ENCODE measurements at places on chromosomes 1 and 21.

GRCh38 chr1:228162286-228163006 lies 3.2 kb upstream of the IBA57 start:
- no peak for DNase-seq

DNA sequence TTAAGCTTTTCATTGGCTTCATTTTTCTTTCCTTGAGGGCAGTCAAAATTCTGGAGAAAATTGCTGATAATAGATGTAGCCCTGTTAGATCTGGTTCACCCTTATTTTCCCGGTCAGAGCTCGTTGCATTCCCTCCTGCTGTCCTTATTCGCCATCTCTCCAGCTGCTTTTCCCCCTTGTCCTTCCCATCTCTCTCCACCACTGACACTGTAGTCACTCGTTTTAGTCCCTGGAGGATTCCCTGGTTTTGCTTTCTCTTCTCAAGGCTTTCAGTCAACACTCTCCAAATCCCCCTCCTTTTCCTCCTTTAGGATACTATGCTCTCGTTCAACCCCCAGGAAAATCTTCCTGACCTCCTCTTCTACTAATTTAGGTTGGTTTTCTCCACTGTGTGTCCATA lies 83.1 kb downstream of the C21orf91 start:
- no peak for DNase-seq

DNA sequence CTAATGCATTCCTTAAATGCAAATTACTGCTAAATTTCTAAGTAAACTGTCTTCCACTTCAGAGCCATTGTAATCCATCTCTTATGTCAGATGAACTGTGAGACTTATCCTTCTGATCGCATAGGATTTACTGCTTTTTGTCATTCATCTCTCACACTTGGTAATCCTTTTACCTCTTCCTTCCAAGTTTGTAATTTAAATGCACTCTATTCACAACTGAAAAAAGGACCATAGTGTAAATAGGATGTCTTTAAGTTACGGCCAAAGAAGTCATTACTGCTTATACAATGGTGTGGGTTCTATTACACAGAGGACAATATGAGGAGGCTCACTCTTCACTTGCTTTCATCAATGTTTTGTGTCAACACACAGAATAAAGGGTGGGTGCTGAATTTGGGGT lies 393.3 kb downstream of the PTBP2 start:
- DNase-seq: no peak

DNA sequence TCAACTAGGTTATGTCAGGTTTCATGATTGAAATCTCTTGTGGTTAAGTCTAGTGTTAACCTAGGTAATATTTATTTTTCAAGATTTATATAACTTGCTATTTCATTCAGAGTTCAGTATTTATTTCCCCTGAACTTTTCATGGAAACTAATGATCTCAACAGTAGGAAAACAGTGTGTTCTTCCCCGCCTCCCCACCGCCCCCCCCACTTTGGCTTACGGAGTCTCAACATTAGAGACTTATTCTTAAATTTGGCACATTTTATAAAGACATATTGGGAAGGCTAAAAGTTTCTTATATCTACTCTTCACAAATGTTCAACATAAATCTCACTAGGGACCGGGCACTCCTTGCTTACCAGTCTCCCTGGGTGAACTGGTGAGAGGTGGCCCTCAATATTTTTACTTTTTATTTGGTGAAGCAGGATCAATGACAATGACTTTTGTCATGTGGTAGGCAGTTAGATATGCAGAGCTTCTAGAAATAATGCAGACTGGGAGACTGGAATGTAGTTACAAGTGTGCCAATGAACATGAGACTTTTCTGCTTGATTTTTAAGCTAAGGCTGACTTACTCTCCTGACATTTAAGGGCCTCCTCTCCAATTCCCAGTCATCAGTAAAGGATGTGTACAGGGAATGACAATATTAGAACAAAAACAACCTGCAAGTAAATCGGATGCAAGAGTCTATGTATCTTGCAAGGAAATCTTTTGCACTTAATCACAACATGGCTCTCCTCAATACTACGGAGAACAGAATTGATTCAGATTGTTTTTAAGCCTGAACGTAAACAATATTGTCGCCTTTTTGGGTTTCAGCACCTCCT lies 1.7 kb upstream of the MAN1A2 start:
- no peak for DNase-seq

DNA sequence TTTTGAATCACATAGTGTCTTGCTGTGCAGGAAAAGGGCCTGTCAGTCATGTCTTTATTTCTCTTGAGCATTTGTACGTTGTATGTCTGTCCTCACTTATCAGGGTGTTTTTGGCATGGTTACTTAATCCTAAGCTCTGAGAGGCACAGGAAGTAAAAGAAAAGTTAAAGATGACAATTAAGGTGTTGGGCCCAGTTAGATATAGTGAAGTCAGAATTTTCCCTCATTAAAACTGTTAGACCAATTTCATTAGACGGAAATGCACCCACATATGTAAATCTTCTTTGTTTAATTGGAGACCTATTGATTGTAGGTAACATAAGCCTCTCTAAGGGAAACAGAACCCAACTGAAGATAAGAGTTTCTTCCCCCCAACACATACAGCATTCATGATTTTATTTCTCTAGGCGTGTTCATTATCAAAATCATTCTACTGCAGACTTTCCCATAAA lies 21.9 kb downstream of the NFIA start:
- DNase-seq: no peak

GRCh38 chr1:6888268-6888667 lies 103.0 kb downstream of the CAMTA1 start:
- DNase-seq: no peak

GRCh38 chr1:21520899-21521716 lies 11.9 kb downstream of the ALPL start:
- no peak for DNase-seq

- no peak for DNase-seq
Measured at GRCh38 chr1:160371756-160372155, 4.9 kb downstream of the NHLH1 start.

DNA sequence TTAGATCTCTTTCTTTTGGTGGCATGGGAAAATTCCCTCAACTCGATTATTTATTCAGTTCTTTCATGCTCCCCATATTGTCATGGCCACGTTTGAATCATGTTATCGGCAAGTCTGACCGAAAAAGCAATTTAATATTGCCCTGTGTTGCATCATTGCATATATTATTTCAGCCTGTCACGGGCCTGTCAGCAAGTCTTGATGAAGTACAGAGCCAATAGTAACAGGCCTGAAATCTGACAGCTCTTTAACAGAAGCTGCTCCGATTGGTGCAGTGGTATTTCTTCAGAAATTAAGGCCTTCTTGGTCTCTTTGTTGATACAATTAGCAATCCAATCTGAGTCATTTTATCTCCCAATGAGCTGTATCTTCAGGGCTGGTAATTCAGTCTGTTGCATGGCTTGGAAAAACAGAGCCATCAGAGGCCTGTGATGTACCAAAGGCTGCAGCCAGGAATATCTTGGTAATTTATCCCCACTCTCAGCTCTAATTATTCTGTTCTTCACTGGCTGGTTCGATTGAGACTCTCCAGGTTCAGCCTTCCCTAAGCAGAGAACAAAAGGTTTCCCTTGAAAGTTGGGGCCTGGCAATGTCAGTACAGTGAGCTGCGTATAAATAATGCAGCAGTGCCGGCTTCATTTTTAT lies 149.5 kb downstream of the FGGY start:
- no peak for DNase-seq

DNA sequence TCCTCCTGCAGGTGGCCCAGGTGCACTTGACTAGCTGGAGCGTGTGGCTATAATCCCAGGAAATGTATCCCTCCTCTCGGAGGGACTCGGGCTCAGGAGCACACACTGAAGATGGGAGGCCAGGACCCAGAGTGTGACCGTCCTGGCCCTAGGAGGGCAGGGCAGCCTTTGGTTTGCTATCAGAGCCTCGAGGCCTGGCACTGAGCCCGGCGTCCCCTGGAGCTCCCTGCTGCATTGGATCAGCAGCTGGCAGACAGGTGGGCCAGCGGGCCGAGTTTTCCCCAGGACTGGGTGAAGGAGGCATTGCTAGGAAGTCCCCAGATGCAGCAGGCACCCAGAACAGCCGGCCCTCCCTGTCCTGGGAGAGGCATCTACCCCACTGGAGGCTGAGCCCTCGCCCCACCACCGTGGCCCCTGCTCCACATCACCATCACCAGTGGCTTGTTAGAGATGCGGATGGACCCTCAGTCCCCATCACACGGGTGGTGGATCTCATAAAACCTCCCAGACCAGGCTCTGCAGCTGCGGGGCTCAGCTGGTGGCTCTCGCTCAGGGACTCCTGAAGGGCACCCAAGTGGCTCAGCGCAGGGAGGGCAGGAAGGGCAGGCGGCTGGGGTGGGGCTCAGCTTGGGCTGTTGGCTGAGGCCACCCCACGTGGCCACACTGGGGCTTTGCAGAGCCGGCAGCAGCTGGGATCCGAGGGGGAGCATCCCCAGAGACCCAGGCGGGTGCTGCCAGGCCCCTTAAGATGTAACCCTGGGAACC lies 32.7 kb upstream of the POFUT2 start:
- DNase-seq: no peak

DNA sequence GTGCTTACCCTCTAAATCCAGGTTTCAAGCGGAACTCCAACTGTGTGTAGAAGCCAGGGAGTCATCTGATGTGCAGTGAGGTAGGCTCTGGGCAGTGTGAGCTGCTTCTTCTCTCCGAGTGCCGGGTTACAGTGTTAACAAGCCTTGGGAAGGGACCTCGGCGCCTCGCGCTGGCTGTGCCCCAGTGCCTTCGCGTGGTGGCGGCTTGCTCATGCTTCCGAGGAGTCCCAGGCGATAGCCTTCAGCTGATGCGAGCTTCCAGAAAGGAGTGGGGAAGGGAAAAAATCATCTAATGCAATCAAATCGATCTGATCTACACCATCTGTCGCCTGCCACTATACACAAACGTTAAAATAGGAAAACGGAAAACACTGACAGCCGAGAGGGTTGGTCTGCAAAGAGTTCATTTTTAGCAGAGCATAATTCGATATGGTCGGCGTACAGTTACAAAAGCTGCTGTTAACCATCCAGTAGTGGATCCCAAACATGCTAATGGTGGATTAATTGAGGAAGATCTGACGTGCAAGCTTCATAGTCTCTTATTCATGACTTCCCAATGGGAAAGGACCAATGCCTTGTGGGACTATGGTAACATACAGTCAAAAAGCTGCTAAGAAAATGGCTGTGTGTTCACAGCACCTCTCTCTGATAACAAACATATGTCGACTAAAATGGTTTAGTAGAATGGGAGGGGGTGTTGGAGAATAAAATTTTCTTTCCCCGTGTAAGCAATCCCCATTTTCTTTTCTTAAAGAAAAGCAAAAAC lies 128.7 kb upstream of the DPYD start:
- DNase-seq: no peak

GRCh38 chr1:29801003-29801402 lies 564.7 kb downstream of the PTPRU start:
- DNase-seq: no peak

DNA sequence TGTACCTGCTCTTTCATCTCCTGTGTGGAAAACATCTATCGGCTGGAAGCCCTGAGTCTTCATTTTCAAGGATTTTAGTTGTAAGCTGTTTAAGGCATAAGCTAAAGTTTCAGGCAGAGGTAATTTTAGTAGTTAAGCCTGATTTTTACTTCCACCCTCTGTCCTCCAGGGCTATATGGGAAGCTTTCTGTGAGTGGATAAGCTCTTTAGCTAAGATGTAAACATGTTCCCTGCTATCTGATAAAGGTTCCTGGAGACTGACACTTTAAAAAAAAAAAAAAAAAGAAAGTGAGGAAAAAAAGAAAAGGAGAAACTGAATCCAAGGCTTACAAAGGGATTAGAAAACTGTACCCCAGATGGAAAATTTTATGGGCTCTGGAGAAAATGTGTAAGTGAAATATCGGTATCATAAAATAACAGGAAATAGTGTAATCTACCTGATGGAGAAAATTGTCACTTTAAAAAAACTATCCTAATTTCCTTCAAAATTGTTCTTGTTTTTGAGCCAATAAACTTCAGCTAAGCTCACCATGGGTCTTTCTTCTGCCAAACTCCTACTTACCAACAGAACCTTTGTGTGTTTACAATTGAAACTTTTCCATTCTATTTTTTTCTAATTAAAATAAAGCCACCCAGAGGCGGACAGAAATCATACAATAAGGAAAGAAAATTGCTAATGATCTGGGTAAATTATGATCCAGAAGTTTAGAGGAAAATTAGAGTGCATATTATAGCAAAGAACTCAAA lies 180.5 kb downstream of the TGFB2 start:
- DNase-seq: no peak

DNA sequence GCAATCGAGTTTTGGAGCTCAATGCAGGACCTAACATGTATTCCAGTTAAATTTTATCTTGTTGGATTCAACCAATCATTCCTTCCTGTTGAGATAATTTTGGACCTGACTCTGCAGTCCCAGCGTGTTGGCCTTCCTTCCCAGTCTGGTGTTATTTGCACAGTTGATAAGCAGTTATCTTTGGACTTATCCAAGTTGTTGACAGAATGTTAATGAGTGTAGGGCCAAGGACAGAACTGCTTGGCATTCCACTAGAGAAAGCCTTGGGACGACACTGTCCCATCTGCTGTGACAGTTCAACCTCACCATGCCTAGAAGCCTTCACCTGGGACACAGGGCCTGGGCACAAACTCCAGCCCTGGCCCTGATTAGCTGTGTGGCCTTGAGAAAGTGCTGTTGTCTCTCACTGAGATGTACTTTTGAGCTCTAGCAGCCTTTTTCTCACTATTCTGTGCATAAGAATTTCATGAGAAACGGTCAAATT lies 104.1 kb upstream of the SLC25A33 start:
- DNase-seq: no peak

DNA sequence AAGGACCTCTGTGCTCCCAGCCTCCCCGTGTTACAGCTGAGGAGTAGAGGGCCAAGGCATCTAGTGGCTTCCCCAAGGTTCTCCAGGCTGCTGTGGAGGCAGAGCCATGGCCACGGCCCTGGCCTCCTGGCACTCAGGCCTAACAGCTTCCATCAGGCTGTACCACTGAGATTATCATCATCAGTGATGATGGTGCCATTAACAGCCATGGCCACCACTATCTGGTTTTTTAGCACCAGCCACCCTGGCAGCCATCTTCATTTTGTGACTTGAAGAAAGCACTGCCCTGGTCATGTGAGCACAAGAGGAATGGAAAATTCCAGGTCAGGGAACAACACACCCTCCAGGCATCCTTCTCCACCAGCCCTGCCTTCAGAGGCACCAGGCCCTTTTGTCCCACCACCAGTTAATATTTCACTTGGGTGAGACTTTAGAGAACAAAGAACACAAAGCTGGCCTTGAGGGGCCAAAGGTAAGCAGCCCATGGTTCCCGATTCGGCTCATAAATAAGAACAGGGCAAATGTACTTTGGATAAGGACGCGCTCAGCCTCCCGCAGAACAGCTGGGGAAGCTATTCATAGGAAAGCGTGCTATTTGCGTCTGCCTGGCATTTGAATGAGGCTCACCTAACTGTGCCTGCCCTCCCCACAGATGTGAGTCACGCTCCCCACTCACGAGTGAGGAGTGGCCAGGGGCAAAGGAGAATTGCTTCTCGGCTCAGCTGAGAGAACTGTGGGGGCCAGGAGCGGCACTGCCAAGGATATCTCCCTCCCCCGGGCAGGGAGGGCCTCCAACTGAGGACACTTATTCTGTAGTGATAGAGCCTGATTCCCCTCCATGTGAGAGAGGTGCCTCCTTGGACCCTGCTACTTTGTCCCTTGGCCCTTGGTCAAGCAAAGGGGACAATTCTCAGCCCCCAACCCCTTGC lies 95.6 kb downstream of the CD58 start:
- no peak for DNase-seq
